ENCODE measurements at places on chromosomes 12 and 14. TPM values are rescaled to one million over a fixed set of nuclear protein-coding genes. Genes with fewer than 3 reads are reported as not detected.

Gene PRH2
- not detected for total RNA-seq

Gene SRP54
- 82.4 TPM for total RNA-seq

- DNase-seq = no peak
Observed at GRCh38 chr14:90900476-90901083, 84.3 kb upstream of the TTC7B start.

Gene ERBB3
- total RNA-seq = 0.71 TPM
